Right renal pelvis (tissue), 4 donors: ENCODE measurements at places on chromosomes 5 and 9.

DNA sequence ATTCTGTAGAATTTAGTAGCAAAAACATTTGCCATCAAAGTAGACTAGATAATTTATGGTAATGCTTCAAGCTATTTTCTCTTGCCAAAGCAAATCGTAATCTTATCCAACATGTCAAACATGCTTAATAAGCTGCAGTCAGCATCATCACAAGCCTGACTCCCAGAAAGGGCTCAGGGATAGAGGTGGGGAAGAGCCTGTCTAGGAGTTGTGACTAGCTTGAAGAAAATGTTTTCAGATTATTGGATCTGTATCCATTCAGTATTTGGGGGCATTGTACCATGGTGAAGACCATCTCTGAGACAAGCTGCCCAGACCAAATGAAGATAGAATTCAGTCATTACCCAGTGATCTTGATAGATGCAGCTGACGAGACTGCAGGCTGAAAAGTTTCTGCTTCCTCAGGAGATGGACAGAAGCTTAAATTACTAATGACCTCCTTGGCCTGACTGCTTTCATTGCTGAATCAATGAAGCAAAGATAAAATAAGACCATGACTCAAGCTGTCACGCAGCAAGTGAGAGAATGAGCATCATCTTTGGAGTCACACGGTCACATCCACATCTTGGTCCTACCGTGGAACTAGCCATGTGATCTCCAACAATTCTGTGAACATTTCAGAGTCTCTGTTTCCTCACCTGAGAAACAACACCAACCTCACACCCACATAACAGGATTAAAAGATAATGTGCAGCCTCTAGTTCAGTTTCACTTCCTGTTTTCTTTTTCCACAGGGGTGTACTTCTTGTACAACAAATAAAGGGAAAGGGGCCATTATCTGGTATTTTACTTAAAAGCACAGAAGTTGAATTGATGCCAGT is 9.4 kb downstream of the ERAP2 start:
- DNase-seq: no peak

DNA sequence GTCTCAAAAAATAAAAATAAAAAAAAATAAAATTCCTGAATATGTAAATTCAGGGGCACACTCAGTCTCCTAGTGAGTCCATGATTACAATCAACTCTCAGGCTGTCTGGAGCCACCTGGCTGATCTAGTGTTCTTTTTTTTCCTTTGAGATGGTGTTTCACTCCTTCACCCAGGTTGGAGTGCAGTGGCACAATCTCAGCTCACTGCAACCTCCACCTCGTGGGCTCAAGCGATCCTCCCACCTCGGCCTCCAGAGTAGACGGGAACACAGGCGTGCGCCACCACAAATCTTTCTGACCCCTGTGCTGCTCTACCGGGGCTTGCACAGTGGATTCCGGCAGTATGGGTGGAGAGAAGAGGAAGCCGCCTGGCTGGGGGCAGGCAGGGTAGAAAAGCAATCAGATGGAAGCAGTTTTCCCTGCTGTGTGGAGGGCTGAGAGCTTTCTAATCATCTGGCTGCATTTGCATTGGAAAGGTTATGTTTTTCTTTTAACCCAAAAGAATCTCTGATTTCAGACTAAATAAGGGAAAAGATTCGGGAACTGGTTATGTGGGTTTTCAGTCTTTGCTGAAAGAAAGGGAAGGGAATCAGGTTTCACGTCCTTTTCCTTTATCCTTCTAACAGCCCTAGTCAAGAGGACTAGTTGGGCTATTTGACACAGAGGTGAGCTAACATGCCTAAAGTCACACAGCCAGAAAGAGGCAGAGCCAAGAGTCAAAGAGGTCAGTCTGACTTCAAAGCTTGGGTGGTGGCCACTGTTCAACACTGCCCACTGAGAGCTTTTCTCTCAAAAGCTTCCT is 26.3 kb upstream of the CORO2A start:
- no peak for DNase-seq

GRCh38 chr5:174378121-174378874 is 332.8 kb downstream of the NSG2 start:
- DNase-seq: no peak

- no peak for DNase-seq
These were observed 190.6 kb upstream of the COX7C start for GRCh38 chr5:86427158-86427557.

GRCh38 chr9:69174616-69175463 is 763 bp downstream of the TJP2 start:
- no peak for DNase-seq

- DNase-seq: no peak
These were observed 98.7 kb downstream of the CDK5RAP2 start for GRCh38 chr9:120481248-120481647.

DNA sequence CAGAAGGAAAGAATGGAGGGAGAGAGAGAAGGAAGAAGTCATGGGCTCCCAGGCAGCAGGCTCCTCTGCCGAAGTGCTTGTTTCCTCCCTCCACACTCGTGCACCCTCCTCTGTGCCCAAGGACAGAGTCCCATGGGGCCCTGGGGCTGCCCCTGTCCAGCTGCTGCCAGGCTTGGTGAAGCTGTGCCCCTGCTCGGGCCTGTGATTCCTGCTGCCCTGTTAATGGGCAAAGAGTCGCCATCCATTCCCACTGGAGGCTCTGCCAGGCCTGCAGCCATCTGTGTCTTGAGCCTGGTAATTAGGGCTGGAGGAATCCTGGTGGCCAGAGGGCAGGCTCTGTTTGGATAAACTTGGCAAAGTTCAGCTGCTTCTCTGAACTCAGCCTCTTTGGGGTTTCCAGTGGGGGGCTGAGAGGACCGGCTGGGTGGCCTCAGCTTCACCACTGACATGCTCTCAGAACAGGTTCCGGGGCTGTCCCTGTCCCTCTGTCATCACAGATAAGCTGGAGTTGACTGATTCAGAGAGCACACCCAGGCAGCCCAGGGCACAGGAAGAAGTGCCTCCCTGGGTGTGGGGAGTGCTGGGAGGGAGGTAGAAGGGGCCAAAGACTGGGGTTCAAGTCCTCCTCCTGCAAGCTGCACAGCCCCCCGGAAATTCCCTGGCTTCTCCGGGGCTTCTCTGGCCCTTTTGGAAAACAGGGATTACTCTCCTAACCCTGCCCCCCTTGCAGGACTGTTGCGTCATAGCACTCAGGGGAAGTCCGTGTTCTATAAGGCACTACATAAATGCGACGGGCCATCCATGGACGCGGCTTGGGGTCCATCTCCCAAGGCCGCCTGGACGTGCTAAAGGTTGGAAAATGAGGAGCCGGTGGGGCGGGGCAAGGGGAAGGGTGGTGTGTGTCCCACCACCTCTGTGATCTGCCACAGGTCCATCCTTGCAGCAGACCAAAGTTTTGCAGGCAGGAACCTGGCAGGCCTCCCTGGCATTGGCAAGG is 154.8 kb downstream of the PAX5 start:
- no peak for DNase-seq

DNA sequence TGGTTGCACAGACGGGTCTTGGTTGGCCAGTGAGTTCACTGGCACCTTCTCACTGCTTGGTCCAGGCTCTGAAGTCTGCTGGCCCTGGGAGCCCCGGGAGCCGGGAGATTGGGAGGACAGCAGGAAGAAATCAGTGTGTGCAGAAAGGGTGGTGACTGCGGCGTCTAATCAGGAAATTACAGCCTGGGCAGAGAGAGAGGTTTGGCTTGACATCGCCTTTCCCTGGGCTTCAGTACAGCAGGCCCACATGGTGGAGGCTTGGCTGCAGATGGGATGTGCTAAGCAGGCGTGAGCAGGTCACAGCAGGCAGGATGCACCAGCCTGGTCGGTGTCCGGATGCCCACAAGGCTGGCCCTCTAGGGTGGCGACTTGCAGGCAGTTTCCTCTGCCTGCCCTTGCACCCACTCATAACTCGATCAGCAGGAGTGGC is 17.2 kb downstream of the PITX1 start:
- DNase-seq: no peak

DNA sequence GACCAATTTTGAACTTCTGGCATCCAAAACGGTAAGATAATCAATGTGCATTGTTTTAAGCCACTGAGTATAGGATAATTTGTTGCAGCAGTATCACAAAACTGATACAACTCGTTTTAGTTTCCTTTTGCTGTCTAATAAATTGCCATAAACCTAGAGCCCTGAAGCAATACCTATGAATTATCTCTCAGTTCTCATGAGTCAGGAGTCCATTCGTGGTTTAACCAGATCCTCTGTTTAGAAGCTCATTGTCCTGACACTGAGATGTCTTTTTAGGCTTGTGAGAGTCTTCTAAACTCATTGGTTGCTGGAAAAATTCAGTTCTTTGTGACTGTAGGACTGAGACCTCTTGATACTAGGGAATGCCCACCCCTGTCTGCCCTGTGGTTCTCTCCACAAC is 262.9 kb downstream of the SEMA5A start:
- no peak for DNase-seq

GRCh38 chr5:120035181-120035580 is 405.8 kb downstream of the FAM170A start:
- no peak for DNase-seq

GRCh38 chr5:138843316-138844124 is 31.6 kb downstream of the LRRTM2 start:
- no peak for DNase-seq

DNA sequence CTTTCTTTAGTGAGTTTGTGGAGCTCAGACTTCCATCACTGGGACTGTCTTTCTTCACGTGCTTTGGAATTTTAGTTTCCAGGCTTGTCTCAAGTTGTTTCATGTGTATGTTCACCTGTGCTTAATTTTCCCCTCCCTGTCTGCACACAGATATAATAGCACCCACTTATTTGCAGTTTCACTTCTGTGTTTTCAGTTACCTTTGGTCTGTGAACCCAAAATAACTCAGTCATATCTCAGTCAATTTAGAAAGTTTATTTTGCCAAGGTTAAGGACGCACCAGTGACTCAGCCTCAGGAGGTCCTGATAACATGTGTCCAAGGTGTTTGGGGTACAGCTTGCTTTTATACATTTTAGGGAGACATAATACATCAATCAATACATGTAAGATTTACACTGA is 330.4 kb downstream of the ICE1 start:
- no peak for DNase-seq

- no peak for DNase-seq
These were observed 2.5 kb downstream of the CXXC5 start for GRCh38 chr5:139650689-139651042.

DNA sequence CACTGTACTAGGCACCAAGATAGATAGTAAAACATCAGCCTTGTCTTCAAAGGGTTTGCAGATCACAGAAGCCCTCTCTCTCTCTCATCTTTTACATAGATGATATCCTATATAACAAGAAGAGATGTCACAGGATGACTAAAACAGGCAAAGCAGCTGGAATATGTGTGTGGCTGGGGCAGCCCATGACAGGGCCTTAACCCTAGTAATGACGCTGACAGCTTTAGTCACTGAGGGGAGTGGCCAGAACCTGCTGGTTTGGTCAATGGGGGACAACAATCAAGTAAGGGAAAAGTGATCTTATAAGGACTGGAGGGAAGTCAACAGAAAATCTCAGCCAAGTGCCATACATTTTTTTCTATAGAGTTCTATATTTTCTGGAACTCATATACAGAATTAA is 41.9 kb upstream of the RIC1 start:
- no peak for DNase-seq

GRCh38 chr5:40381676-40382363 is 297.9 kb upstream of the PTGER4 start:
- DNase-seq: no peak

DNA sequence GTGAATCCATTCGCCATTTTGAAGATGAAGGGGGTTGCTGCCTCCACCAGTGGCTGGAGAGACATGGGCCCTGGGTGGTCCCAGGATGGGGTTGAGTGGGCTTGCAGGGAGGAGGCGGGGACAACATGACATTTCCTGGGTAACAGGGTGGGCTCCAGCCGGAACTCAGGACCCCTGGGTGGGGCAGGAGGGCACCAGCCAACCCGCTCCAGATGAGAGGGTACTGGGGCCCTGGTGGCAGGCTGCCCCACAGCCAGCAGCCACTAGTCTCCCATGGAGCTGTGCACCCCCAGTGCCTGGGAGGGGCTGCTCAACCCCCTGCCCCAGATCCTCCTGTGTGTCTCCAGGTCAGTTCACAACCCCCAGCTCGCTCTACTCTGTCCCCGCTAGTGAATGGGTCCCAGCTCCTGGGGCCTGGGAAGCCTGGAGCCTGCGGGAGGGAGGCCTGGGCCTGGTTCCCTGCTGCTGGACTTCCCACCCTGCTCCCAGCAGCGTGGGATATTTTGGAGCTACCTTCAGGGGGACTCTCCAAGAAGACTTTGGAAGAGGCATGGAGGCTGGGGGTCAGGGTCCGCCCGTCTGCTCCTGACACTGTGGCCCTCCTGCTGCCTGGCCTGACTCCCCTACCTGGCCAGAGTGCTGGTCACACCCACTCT is 55.9 kb downstream of the AHRR start:
- no peak for DNase-seq

DNA sequence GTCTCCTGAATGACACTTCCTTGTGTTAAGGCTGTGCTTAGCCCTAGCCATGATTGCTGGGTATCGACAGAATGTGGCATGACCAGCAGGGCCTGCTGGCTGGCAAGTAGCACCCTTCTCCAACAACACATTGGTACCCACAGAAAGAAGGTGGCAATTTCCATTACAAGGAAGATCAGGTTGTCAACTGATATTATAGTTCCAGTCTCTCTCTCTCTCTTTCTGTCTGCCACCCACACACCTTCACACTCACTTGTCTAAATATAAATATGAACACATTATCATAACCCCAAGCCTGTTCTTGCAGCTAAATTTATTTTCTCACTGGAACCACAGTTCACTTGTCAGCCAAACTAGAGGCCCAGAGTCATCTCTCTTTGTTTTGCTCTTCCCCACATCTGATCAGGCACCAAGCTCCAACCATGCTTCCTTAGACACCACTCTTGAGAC is 408.1 kb upstream of the PIK3R1 start:
- DNase-seq: no peak

DNA sequence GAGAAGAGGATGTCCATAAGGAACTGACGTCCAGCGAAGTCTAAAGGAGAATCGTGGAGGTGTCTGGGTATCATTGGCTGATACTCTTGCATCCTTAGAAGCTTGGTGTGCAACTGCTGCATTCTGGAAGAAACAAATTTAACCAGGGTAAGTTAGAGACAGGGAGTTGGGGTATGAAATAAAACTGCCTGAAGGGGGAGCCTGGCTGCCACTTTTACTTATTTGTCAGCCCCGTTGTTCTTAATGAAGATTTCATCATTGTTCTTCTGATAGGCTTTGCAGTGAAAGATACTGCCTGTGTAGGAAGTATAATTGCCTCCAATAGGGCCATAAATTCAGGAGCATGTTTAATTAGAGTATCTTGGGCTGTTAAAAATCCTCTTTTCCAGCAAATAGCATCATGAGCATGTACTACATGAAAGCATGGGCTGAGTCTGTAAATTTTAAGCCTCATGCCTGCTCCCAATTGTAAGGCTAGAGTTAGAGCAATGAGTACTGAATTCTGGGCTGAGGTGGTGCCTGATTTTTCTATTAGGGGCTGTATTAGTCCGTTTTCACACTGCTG is 1264.5 kb upstream of the ACO1 start:
- no peak for DNase-seq

- DNase-seq: no peak
These were observed 642.3 kb downstream of the ACTL7B start for GRCh38 chr9:108213511-108213910.

- no peak for DNase-seq
These were observed 157.2 kb upstream of the CD180 start for GRCh38 chr5:67353500-67354450.
